ENCODE measurements at places on chromosomes 7 and 10. TPM values are rescaled to one million over a fixed set of nuclear protein-coding genes. Genes with fewer than 3 reads are reported as not detected.
A peak's percentile ranks its signal among the peaks of the same experiment; 100 is the strongest.

DNA sequence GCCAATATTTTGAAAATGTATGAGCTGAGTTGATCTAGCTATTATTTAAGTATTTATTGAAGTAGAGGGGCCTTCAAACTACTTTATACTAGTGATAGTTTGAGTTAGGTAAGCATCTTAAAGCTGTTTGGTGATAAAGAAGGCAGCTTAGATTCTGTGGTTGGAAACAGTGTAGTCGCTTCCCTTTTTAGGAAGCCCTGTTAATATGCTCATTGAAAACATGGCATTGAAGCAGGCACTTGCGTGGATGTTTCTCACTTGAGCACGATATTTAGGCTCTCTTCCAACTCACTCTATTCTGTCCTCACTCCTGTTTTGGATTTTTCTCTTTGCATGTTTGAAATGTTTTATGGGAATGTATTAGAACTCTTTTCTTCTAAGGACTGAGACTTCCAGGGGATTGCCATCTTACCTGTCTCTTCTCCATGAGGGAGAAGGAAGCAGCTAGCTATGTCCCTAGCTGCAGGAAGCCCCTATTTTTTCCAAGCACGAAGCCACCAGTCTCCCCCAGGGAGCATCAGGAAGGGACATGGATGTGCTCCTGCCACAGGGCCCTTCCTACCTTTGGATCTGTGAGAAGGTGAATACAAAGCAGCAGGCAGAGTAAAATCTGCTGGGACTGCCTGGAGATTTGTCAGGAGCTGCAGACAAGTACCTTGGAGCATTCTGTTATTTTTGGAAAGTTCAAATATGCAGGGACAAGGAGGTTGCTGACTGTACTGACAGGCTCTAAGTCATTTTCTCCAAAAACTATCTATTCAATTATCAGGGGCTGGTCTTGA is 22.0 kb upstream of the BMPR1A start:
- no peak for DNase-seq

ZNF467 gene
- total RNA-seq = 0.48 TPM

- peak; percentile 69 for DNase-seq
These were observed 106.8 kb downstream of the ANK3 start for GRCh38 chr10:60282771-60283353.

GRCh38 chr10:30737931-30738391 is 108.4 kb upstream of the LYZL2 start:
- no peak for DNase-seq

DNA sequence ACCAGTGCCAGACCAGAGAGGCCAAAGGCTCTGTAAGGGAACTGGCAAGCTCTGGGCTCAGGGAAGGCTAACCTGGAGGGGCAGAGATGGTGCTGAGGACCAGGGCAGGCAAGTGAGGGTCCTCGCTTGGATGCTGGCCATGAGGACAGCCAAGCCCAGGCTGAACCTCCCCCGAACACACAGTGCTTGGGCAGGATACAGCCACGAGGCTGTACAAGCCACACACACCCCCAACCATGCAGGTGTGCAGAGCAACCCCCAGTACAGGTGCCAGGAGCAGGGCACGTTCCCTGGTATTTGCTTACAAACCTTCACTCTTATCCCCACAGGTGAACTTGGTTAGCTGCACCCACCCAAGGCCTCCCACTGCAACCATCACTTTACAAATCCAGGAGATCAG is 185.7 kb downstream of the GRID1 start:
- no peak for DNase-seq

DNA sequence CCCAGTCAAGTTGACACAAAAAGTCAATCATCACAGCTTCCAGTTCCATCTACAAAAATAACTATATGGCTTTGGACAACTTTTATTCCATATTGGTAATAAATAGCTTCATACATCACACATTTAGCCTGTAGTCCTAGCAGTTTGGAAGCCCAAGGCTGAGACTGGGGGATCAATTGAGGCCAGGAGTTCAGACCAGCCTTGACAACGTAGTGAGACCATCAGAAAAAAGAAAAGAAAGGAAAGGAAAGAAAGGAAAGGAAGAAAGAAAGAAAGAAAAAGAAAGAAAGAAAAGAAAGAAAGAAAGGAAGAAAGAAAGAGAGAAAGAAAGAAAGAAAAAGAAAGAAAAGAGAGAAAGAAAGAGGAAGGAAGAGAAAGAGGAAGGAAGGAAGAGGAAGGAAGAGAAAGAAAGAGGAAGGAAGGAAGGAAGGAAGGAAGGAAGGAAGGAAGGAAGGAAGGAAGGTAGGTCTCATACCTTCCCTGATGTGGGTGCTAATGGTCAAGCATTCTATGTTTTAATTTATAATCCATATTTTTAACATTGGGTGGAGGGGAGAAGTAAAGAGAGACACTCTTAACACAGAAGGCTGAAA is 37.8 kb downstream of the CAV1 start:
- DNase-seq = no peak

Measured in kidney epithelial cell (primary cell).